Heart left ventricle (tissue), 16 donors: ENCODE measurements at places on chromosomes 2 and 18. TPM values are rescaled to one million over a fixed set of nuclear protein-coding genes. Genes with fewer than 3 reads are reported as not detected.

DNA sequence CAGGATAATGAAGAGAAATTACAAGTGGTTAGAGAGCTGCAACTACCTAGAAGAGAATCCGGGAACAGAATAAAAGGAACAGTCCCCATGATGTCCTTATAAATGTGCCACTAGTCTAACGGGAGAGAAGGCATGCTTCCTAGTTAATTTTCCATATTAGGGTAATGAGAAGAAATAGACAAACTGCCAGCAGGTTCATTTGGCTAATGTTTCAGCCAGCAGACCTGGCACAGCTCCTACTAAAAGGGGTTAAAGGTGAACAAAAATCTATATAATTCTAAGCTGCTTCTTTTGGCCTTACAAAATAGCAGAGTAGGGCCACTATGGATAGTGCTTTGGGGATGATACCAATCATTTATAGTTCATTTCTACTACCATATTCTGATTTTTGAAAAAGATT lies 845.3 kb upstream of the GCFC2 start:
- no peaks in the 10 kb centered on the region for H3K36me3 ChIP-seq
- no peak overlapping the region for H3K4me3 ChIP-seq
- DNase-seq, result no peak
- H3K27me3 ChIP-seq, result no peaks in the 10 kb centered on the region

DNA sequence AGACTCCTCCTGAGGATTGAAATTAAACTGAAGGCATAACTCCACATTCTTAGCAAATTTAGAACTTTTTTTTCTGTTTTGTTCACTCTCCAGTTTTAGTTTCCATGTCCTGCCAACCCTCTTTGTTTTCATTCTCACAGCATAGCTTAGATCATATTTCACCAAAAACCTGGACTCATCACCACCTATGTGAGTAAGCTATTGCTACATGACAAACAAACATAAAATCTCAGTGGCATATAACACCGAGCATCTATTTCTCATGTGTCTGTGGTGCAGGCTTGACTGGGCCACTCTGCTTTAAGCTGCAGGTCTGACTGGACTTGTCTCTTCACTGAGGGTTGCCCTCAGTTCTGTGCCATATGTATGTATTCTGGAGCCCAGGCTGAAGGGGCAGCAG lies 385.2 kb downstream of the ARHGAP15 start:
- no peak overlapping the region for H3K27ac ChIP-seq
- H3K27me3 ChIP-seq, result no peaks in the 10 kb centered on the region
- H3K4me1 ChIP-seq, result no peaks in the 10 kb centered on the region
- DNase-seq, result no peak
- H3K4me3 ChIP-seq, result no peak overlapping the region

DNA sequence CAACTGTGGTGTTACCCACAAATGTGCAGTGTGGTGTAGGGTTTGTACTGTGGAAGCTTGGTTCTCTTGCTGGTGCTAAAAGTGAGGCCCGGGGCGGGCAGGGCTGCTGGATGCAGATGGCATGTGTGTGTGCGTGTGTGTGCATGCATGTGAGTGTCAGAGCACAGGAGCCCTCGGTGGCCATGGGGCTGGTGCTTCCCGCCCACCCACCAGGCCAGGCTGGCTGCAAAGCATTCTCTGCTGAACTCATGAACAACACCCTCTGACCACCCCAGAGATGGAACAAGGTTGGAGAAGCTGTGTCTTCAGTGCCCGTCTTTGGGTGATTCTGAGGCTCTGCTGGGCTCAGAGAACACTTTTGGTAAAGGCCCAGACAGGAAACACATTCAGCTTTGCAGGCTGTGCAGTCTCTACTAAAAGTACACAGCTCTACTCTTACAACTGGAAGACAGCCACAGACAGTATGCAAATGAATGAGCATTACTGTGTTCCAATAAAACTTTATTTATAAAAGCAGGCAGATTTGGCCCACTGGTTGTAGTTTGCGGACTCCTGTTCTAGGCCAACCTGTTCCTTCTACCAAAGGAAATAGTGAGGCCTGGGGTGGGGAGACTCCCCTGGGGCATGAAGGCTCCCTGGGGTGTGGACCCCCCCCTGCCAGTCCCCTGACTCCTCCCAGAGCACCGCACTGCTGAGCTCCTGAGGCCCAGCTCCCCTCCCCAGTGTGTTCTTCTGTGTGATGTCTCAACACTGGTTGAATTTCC lies 225.3 kb upstream of the HDAC4 start:
- H3K36me3 ChIP-seq, result no peaks in the 10 kb centered on the region
- no peaks in the 10 kb centered on the region for H3K27me3 ChIP-seq
- no peaks in the 10 kb centered on the region for H3K4me1 ChIP-seq
- no peak overlapping the region for H3K4me3 ChIP-seq
- DNase-seq, result no peak
- no peak overlapping the region for H3K27ac ChIP-seq

DNA sequence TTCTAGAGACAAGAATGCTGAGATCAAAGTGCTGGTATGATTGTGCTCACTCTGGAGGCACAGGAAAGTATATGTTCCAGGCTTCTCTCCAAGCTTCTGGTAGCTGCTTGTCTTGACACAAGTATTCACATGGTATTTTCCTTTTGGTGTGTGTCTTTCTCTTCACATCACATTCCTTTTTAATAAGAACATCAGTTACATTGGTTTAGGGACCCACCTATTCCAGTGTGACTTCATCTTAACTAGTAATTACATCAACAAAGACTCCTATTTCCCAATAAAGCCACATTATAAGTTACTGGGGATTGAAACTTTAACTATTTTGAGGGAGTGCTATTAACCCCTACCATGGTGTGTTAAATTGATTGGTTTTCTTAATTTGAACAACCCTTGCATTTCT lies 119.1 kb downstream of the FSIP2 start:
- no peaks in the 10 kb centered on the region for H3K4me1 ChIP-seq
- no peak for DNase-seq
- no peaks in the 10 kb centered on the region for H3K27me3 ChIP-seq
- no peak overlapping the region for H3K4me3 ChIP-seq
- H3K27ac ChIP-seq, result no peak overlapping the region
- no peaks in the 10 kb centered on the region for H3K36me3 ChIP-seq

DNA sequence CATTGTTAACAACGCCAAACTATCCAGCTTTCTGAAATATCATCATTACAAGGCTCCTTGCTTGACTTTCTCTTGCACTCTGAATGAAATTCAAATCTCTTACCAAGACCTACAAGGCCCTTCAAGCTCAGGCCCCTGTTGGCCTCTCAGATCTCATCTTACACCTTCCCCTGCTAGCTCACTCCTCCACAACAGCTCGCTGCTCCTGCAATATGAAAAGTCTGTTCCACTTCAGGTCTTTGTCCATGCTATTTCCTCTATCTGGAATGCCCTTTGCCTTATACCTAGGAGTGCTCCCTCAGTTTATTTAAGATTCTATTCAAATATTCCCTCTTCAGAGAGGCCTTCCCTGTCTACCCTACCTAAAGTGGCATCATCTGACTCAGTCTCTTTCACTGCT lies 91.7 kb downstream of the SESTD1 start:
- no peak for DNase-seq
- peaks cover 17% of the 10 kb centered on the region for H3K36me3 ChIP-seq
- no peaks in the 10 kb centered on the region for H3K4me1 ChIP-seq
- no peak overlapping the region for H3K27ac ChIP-seq

DNA sequence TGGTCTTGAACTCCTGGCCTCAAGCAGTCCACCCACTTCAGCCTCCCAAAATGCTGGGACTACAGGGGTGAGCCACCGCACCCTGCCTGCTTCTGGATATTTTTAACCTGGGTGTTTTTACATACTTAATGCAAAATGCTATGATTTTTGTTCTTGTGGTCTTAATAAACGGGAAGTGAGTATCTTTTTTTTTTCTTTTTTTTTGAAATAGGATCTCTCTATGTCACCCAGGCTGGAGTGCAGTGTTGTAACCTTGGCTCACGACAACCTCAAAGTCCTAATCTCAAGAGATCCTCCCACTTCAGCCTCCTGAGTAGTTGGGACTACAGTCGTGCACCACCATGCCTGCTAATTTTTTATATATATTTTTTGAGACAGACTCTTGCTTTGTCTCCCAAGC lies 19.2 kb upstream of the ASXL2 start:
- DNase-seq, result no peak
- H3K4me3 ChIP-seq, result no peak overlapping the region
- H3K27me3 ChIP-seq, result no peaks in the 10 kb centered on the region
- H3K4me1 ChIP-seq, result no peaks in the 10 kb centered on the region

UCN gene
- 0.60 TPM for total RNA-seq
